ENCODE measurements at places on chromosomes 6 and 20.

GRCh38 chr6:40986921-40987819 is 51.9 kb downstream of the UNC5CL start:
- DNase-seq: no peak

DNA sequence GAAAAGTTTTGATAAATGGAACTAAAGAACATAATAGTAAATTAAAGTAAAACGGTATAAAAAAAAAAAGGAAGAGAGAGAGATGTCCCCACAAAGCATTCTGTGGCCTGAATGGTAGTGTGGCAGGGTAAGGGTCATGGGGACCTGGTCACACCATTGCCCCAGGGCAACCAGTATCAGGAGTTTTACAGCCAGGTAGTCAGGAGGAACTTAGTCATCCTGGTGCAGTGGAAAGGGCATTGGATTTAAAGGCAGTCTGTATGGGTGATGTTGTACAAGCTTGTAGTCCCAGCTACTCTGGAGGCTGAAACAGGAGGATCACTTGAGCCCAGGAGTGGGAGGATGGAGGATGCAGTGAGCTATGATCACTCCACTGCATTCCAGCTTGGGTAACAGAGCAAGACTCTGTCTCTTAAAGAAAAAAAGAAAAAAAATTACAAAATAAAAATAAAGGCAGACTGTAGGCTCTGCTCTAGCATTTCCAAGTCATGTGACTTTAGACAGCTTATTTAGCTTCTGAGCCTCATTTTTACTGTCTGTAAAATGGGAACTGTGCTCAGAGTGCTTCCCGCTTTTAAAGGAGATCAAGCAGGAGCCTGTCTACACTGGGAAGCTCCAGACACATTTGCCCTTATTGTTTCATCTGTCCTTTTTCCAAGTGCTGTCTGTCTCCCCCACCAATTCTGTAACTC is 112.8 kb upstream of the ARMC2 start:
- DNase-seq: no peak

DNA sequence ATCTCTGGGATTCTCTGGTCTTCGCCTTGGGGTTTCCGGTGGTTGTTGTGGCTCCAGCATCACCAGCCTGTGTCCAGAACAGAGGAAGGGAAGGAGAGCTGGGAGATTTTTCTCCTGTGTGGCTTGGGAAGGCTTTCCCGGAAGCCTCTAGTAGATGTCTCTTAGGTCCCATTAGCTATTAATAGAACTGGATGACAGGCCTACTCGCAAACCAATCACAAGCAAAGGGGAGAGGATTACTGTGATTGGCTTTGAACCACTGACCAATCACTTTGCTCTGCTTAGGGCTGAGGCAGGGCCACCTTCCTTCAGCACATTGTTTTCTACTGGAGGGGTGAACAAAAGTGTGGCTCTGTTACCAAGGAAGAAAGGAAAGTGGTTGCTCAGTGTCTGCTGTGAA is 203.4 kb upstream of the SULF2 start:
- DNase-seq: no peak

GRCh38 chr6:26538572-26538902 is 371 bp downstream of the HMGN4 start:
- no peak for DNase-seq

DNA sequence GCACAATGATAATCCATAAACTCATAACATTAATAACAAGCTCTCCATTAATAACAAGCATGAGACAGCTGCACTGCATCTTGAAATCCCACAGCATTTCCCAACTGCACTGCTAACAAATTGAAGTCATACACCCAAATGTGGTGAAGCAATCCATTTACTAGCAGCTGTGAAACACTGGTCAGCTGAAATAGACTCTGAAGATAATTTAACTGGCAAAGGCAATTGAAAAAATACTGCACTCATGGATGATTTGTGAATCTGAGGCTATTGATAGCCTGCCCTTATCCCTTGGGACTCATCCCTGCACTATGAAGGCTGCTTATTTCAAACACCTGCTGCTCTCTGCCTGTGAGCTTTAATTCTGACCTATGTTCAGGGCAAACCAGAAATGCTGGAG is 49.1 kb upstream of the PLCB1 start:
- no peak for DNase-seq
